ENCODE measurements at places on chromosomes 6 and 20.
A peak's percentile ranks its signal among the peaks of the same experiment; 100 is the strongest.

DNA sequence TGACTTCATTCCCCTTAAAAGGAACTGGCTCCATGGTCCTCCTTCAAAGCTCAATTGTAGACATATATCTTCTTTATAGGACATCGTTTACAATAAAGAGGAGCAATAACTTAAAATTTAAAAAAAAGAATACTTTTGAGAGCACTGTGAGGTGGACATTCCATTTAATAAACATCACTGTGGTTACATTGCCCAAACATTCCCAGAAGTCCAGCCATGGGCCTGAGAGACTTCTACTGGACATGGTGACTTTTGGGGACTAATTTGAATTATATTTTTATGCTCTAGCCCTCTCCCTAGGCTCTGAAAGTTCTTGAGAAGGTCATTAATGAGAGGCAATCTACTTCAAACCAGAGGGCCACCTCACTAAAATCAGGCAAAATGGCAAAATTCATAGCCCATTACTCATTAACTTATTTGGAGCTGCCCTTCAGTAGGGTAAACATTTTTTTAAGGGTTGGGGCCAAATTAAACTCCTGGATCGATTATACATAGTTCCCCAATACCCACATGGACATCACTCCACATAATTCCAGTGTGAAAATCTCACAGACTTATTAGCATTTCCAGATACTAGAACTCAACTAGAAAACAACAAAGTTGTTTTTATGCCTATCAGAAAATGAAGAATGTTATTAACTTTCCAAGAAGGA, 17.1 kb downstream of the ISM1 start:
- no peak for DNase-seq

DNA sequence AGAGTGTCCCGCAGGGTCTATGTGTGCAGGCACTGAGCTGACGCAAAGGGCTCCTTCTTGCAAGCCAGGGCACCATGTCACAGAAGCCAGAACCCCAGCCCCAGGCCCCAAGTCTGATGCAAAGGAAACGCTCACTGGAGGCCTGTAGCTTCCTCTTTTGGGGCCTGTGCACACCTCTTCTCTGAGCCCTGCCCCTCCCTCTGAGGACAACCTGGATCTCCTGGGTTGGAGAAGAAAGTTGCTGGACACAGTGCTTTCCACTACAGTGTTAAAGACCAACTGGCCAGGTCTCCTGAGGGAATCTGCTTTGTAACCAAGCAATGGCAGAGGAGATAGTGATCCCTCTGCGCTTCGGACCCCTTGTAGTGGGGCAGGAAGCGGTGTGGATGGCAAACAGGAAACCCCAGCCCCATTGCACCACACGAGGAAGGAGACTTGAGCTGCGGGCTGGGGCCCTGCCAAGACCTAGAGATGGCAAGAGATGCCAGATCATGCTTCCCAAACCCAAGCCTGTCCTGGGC, 90.0 kb downstream of the PRND start:
- peak; percentile 91 for DNase-seq

DNA sequence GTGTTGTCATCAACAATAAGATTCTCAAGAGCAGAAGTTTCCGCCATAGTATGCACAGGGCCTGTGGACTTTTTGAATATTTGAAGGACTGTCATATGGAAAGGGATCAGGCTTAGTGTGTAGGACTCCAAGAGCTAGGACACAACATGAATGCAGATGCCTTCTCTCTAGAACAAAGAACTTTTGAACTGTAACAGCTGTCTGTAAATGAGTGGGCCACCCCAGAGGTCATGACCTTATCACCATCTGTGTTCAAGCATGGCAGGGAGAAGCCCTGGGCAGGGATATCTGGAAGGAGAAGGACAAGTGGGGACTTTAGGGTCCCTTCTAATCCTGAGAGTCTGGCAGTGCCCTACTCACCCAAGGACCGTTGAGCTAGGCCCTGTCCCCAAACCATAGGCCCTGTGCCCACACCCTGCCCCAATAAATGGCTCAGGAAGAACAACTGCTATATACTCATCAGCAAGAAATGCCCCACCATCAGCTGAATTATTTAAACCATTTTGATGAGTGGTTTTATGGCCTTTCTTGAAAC, 70.6 kb downstream of the MTHFD1L start:
- DNase-seq = no peak

- no peak for DNase-seq
These were observed 35.5 kb upstream of the HSF2 start for GRCh38 chr6:122363769-122364483.

DNA sequence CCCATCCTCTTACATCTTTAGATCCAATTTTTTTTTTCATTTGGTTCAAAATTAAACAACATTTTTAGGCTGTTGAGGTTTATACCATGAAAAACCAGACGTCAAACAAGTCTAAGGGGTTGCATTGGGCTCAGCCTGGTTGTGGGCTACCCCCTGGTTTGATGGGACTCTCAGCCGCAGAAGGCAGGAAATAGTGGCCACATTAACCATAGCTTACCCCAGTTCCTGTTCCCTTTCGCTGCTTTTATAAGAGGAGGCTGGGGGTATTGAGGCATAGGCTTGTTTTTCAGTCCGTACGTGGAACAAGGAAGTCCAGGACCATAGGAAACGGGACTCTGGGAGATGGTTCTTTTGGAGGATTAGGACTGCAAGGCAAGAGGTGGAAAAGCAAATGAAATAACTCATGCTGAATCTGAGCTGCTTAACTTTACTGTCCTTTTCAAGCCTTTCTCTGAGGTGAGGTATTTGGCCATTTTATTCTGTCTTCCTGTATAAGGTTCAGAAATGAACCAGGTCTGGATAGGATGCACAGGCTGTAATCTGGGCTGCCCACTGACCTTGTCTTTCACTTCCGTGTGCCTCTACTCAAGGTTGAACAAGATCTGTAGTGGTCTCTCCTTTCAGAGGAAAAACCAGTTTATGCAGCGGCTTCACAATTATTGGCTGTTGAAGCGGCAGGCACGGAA, 7.7 kb downstream of the BRPF3 start:
- peak; percentile 88 for DNase-seq

GRCh38 chr6:4450237-4450636, 314.9 kb upstream of the ECI2 start:
- DNase-seq = no peak

DNA sequence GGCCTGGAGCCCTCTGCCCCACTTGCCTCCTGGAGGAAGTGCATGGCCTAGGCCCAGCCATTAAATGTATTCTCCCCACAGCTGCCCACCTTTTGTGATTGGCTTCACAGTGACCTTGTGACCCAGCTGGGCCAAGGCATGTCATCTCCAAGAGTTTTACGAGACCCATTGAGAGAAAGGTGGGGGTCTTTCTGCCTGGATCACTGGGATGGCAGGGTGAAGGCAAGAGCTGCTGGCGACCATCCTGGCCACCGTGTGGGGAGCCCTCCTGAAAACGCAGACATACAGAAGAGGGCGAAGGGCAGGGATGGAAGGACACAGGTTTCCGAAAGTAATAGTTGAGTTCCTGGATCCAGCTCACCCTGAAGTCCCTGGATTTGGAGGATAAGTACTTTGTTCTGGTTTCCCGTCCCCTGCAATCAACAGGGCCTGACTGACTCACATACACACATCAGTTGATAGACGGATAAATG, 12.3 kb upstream of the SPO11 start:
- DNase-seq = no peak

GRCh38 chr6:41344876-41345275, 9.5 kb downstream of the NCR2 start:
- DNase-seq = no peak

Data from MV-4-11 (cell line).